Articular chondrocyte of knee joint (primary cell): ENCODE measurements at places on chromosomes 16 and 17. TPM values are rescaled to one million over a fixed set of nuclear protein-coding genes. Genes with fewer than 3 reads are reported as not detected.

The TMEM132E gene
- total RNA-seq, result under 0.01 TPM in 1 of 2 replicates, not detected in the other

The PRSS21 gene
- 0.22 TPM in 1 of 2 replicates, not detected in the other for total RNA-seq

The WNT3 gene
- 1.9 and 3.8 TPM in 2 replicates for total RNA-seq

The KRTAP9-4 gene
- not detected in 2 replicates for total RNA-seq

The ZNF688 gene
- 7.6 and 8.0 TPM in 2 replicates for total RNA-seq

The HOXB7 gene
- 0.13 TPM in 1 of 2 replicates, not detected in the other for total RNA-seq
